ENCODE measurements at places on chromosomes 2 and 18.

DNA sequence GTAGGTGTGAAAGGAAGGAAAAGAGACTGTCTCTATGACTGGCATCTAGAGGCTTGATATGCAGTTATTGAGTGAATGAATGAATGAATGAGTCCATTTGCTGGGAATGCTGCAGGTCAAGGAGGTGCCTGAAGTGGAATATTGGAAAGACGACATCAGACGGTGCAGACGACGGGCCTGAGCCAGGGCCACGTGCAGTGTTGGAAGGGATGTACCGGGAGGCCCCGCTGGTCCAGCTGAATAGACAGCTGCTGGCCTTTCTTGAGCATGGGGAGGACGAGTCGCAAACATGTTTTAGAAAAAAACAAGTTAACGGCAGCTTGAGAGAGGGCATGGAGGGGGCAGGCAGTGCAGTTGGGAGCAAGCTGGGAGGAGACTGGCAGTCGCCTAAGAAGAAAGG, 237.1 kb upstream of the PXDN start:
- no peak for DNase-seq

- DNase-seq, result no peak
Observed at GRCh38 chr18:78906066-78906465, 73.6 kb upstream of the SALL3 start.

DNA sequence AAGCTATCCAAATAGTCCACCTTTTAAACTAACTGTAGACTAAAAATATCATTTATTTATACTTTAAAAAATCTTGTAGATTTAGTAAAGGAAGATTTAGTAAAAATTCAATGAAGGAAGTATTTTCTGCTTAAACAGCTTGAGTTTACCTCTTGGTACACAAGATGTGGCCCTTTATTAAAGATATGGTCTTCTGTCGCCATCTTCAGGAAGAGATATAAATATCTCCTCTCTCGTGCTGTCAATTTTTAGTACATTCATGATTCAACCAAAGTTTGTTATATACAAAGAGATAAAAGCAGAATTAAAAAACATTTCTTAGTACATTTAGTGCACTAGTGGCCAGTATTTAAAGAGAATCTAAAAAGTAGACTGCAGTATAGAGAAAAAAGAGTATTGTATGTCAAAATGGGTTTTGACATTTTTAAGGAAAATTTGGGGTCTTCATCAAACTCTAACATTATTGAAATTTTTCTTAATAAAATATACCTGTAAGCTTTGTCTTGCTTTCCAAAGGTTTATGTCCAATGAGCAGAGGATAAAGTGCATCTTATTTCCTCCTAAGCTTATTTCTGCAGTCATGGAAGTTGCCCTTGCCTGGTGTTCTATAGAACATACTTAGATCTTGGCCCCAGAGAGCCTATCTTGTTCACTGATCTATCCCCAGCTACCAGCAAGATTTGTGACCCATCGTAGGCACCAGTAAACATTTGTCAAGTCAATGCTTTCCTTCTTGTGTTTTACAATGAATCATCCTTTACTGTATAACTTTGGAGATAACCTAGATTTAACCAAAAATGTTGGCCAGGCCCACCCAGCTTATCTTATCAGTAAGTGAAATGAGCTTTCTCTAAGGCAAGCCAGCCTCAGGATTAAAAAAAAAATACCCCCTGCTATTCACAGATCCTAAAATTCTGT, 18.5 kb upstream of the EML6 start:
- no peak for DNase-seq

- DNase-seq, result no peak
Observed at GRCh38 chr2:68750592-68751396, 16.2 kb downstream of the ARHGAP25 start.

DNA sequence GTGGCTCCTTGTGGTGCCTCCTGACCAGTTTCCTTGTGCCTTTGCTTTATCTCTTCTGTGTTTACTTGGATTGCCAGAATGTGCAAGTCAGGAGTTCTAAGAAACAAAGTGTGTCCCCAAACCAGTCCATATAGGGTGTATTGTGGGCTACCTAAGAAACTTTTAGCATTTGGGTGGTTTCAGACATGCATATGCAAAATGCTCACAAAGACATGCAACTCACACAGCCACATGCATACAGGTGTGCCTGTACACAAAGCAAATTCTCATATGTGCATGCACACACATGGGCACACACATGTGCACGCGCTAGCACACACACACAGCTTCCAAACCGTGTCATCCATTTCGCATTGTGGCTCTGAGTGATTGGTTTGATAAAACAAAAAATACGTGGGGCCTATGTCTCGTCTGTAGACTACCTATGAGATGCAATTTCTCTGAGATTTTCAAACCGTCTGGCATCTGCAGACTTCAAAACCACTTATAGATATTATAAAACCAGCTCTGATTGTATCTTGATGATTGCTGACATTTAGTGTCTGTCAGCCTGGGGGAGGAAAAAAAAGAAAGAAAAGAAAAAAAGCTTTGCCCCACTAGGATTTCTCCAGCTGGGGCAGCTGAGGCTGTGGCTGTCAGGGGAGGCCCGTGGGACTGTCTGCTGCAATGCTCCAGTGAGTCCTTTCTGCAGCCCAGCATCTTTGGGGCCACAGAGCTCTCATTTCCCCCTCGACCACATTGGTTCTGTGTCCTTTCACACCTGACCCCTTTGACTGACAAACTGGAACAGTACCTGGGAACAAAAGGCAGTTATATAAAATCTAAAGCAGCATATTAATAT, 556.1 kb downstream of the CMPK2 start:
- no peak for DNase-seq

- no peak for DNase-seq
Observed at GRCh38 chr18:29712785-29713184, 1329.8 kb downstream of the DSC3 start.

DNA sequence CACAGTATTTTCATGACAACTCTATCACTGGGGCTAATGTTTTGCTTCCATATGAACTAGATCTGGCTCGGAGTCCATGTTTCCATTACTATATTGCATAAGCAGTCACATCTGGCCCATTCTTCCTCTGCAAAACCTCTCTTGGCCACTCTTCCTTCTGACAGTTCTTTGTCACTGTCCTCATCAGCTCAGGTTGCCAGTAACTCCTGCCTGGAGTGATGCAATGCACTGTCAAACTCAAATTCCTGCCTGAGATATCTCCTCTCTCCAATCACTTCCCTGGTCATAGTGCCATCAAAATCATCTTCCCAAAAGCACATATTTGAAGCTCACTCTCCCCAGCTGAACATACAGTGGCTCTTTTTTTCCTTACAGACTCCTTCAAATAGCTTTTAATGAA, 66.1 kb downstream of the COLEC12 start:
- DNase-seq, result no peak

DNA sequence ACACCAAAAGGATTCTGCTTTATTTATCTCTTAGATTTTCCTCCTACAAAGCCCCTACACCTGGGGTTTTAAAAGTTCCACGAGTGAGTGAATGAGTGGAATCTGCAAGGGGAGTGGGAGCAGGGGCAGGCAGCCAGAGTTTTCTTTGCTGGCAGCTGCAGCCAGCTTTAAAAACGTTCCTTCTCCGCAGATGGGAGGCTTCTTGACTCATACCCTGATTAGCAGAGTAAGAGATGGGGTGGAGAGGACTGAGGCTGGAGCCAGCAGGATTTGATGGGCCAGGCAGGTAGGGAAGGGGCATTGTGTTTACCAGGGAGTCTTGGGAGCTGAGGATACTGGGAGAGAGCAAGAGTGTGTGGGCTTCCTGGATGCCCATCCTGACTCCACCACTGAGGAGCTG, 99.6 kb upstream of the TNP1 start:
- DNase-seq, result no peak
